ENCODE measurements at places on chromosomes 11 and 22. TPM values are rescaled to one million over a fixed set of nuclear protein-coding genes. Genes with fewer than 3 reads are reported as not detected.

The CABP7 gene
- 0.13 TPM for polyA plus RNA-seq

The RHOD gene
- 9.7 TPM for polyA plus RNA-seq

The SLC22A25 gene
- polyA plus RNA-seq, result 0.15 TPM

The PIWIL4 gene
- 7.5 TPM for polyA plus RNA-seq

The ASPHD2 gene
- polyA plus RNA-seq, result 0.64 TPM

The GLYAT gene
- polyA plus RNA-seq, result 0.38 TPM

The HPX gene
- 5.8 TPM for polyA plus RNA-seq

The MYO7A gene
- 5.2 TPM for polyA plus RNA-seq

The C11orf86 gene
- not detected for polyA plus RNA-seq

GRCh38 chr11:2398664-2399355, 1.7 kb upstream of the TSSC4 start:
- H3K4me3 ChIP-seq, result peak overlapping the region; percentile 98
- H3K36me3 ChIP-seq, result no peaks in the 10 kb centered on the region
- no peaks in the 10 kb centered on the region for H3K27me3 ChIP-seq
- peak overlapping the region; percentile 97 for H3K27ac ChIP-seq
- no peak for DNase-seq
- peaks cover 31% of the 10 kb centered on the region for H3K4me1 ChIP-seq

DNA sequence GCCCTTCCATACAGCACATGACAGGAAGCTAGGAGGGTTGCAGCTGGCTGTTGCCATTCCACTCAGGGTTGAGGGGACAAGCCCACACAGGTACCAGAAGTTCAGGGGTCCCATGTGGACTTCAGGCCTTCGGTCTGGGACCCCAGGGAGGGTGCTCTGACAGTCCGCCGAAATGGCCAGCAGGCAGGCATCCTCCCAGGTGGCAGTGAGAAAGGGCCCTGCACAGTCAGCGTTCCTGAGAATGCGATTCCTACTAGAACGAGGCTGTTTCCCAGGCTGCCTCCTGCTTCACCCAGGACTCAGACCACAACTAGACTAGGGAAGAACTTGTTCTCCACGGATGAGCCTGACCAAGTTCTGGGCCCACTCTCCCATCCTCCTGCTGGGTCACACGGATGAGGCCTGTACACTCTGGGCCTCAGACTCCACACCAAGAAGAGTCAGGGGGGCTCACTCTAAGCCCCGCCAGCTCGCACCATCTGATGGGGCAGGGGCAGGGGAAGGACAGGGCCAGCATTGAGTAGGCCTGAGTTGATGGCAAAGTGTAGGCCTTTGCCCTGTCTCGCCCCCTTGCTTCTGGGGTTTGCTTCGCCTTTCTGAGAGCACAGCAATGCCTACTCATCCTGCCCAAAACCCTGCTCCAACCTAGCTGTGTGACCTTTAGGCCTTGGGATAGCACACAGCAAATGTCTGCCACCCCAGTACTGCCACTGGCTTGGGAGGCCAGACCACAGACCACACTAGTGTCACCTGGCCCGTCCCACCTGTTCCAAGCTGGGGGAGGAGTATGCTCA, 14.0 kb downstream of the KCNQ1OT1 start:
- no peaks in the 10 kb centered on the region for H3K36me3 ChIP-seq
- DNase-seq, result peak; percentile 48
- no peaks in the 10 kb centered on the region for H3K27me3 ChIP-seq

- no peak for DNase-seq
- no peaks in the 10 kb centered on the region for H3K36me3 ChIP-seq
- H3K27ac ChIP-seq, result no peak overlapping the region
- H3K4me1 ChIP-seq, result no peaks in the 10 kb centered on the region
Observed at GRCh38 chr11:108960501-108960900, 295.6 kb downstream of the DDX10 start.

DNA sequence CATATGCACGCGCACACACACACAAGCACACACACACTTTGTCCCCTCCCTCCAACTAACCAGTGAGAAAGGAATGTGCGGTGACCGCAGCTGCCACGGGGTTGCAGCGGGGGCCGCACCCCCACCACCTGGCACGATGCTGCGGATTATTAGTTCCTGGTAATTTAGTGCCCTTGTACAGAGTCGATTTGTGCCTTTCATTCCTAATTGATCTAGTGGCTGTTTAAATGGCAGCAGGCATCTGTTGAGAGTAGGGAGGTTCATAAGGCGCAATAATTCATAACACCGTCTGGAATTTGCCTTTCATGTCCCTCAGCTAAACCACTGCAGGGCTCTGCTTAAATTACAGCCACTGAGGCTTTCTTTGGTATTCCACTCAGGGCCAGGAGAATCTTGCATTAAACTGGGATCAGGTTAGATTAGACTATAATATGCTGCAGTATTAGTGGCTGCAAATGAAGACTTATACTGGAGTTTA, 113.7 kb downstream of the FEZ1 start:
- no peak overlapping the region for H3K27ac ChIP-seq
- H3K36me3 ChIP-seq, result no peaks in the 10 kb centered on the region
- no peaks in the 10 kb centered on the region for H3K27me3 ChIP-seq
- H3K4me3 ChIP-seq, result no peak overlapping the region

GRCh38 chr11:35090125-35090524, 48.8 kb upstream of the CD44 start:
- H3K4me1 ChIP-seq, result no peaks in the 10 kb centered on the region
- no peak for DNase-seq
- H3K36me3 ChIP-seq, result no peaks in the 10 kb centered on the region
- no peak overlapping the region for H3K27ac ChIP-seq

DNA sequence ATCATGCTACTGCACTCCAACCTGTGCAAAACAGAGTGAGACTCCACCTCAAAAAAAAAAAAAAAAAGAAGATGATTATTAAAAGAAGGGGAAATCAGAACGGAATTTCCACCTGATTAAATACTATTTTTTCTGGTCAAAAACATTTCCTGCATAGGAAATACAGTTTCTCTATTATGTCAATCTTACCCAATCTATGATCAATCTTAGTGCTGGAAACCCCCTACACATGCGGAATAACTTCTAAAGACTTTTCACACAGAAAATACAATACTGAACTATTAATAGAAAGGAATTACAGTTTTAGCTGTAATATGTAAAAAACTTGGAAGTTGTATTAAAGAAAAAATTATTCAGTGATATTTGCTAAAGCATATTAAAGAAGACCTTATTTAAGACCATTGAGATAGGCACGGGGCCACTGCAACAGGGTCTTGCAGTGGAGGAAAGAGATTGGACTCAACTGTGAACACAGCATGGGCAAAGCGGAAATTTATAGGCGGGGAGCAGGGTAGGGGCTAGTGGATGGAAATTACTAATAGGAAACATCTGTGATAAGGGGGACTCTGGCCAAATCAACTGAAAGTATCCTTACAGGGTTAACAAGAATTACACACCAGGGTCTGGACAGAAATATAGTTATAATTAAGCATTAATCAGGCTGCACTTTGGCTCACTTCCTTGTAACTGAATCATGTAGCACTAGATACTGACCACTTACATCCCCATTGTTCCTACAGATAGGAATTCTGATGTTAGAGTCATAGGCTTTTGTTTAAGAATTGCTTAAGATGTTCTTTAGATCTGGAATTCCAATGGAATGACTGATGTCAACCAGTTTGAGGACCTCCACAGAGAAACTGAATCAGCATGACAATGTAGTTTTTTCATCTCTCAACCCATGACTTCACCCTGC, 411.5 kb upstream of the DDI1 start:
- H3K27ac ChIP-seq, result no peak overlapping the region
- DNase-seq, result no peak
- H3K4me1 ChIP-seq, result no peaks in the 10 kb centered on the region
- H3K27me3 ChIP-seq, result no peaks in the 10 kb centered on the region

DNA sequence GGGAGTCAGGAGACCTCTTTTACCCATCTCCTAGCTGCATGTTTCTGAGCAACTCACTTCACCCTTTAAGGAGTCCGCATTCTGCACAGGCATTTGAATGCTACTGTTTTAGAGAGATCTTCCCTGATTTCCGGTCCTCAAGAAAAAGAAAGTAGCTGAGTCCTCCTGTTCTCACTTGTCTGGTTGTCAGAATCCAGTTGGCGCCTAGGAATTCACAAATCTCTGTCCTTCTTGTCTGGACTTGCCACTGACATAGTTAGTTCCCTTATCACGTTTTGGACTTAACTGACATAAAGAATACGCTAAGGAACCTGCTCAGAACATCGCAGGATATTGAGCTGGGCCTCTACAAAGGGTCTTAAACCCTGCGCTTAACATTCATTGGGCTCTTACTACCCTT, 61.3 kb upstream of the OR5P2 start:
- no peaks in the 10 kb centered on the region for H3K27me3 ChIP-seq
- H3K4me3 ChIP-seq, result no peak overlapping the region

- no peak for DNase-seq
- H3K36me3 ChIP-seq, result no peaks in the 10 kb centered on the region
- H3K27me3 ChIP-seq, result no peaks in the 10 kb centered on the region
- H3K4me3 ChIP-seq, result no peak overlapping the region
- H3K4me1 ChIP-seq, result no peaks in the 10 kb centered on the region
Observed at GRCh38 chr11:47886096-47886495, 37.9 kb upstream of the NUP160 start.

- no peak for DNase-seq
- no peaks in the 10 kb centered on the region for H3K36me3 ChIP-seq
- no peaks in the 10 kb centered on the region for H3K27me3 ChIP-seq
- no peaks in the 10 kb centered on the region for H3K4me1 ChIP-seq
- no peak overlapping the region for H3K4me3 ChIP-seq
Observed at GRCh38 chr11:103888541-103888951, 147.9 kb upstream of the DDI1 start.

All from left lung (tissue), 14 donors.